ENCODE measurements at places on chromosomes 6 and 20.

- DNase-seq, result no peak
Observed at GRCh38 chr6:8904754-8905153, 469.4 kb upstream of the SLC35B3 start.

DNA sequence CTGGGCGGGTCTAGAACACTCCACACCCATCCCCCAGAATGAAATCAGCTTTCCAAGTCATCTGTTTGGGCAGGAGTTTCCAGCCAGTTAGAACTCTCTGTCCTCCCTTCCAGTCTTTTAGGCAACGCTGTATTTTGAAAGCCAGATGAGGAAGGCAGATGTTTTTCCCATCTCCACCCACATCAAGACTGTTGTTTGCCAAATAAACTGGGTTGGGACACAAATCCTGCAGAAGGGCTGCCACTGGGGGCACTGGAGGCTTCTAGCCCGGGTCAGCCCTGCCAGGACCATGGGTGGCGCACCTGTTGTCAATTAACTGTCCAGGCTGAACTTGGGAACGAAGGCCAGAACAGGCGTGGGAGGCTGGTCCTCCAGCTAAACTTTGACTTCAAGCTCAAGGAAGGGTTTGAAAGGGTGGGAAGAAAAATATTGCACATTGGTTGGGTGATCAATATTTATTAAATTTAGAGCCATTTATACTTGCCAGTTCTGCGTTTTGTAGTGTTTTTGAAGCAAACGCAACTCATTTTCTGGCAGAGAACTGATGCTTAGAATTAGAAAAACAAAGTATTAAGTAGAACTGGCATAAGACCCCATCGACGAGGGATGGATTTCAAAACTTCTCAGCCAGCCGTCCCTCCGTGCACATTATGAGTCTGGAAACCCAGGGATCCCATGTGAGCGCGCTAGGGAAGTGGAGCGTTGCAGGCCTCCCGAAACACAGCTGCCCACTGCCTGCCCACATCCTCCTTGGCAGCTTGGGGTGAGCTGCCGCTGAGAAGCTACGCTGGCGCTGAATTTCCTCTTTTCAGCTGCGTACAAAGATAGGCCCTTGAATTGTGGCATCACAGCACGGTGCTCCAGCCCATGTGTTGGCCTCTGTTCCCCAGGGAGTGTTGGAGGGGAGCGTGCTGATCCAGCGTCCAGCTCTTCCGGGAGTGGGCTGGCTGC lies 297.4 kb downstream of the QKI start:
- peak; percentile 21 for DNase-seq

DNA sequence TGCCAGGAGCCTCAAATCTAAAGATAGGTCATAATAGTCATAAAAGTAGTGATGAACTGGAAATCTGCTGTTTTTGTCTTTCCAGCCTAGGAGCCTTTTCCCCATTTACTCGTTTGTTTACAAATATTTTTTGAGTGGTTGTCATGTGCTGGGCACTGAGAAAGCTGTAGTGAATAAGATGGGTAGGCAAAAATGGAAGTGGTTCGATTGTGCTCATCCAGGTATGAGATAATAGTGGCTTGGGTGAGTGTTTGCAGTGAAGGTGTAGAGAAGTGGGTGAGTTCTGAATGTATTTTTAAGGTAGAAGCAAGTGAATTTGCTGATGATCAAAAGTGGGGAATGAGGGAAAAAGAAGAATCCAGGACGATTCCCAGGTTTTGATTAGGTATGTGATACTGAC lies 53.0 kb downstream of the CARMIL1 start:
- no peak for DNase-seq

- DNase-seq, result no peak
Observed at GRCh38 chr20:11234181-11234580, 560.4 kb upstream of the JAG1 start.

GRCh38 chr6:148720897-148721296 lies 25.9 kb upstream of the UST start:
- DNase-seq, result no peak

- peak; percentile 20 for DNase-seq
Observed at GRCh38 chr6:111381123-111381522, 101.9 kb downstream of the REV3L start.

DNA sequence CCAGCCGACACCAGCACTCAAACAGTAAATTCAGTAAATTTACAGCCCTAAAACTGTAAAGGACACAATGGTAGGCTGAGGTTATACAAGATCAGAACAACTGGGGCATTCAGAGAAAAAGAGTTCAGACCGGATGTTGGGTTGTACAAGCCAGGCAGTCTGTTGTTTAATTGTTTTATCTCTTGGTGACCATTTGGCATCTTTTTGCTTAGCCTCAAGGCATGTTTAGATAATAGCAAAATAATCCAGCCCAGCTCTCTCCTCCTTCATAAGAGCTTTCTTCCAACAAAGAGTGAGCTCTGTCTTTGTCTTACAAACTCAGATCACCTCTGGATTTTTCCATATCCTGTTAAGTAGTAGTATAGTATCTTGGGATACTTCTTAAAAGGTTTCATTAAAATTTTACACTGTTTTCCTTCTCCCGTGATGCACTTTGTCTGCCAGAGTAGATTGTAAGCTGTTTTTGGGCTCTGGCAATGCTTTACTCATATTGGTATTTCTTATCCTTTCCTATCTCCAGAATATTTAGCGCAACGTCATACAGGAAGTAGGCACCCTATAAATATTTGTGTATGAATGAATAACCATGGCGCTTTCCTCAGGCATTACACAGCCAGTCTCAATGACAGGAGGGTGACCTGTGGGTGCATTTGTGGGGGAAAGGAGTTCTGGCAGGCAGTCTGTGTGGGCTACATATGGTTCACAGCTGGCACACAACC lies 35.6 kb upstream of the TRAM2 start:
- DNase-seq, result peak; percentile 77

GRCh38 chr6:136587527-136587926 lies 37.3 kb upstream of the MAP7 start:
- DNase-seq, result peak; percentile 5

DNA sequence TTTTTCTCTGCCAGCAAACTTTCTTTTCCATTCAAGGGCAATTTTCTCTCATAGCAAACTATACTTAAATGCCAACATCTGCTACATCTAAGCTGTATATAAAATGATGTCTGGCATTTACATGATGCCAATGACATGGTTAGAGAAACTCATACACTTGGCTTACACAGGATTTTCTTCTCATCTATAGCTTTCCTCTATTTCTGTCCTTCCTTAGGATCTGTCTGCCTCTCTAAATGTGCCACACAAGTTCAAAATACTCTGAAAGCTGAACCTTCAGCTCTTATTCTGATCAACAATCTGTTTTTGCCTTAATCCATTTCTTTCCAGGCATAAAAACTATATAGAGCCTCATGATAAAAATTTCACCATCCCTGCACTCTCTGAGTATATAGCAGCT lies 290.9 kb upstream of the RNF217 start:
- no peak for DNase-seq

- DNase-seq, result no peak
Observed at GRCh38 chr6:55175078-55176049, 1.0 kb downstream of the HCRTR2 start.

DNA sequence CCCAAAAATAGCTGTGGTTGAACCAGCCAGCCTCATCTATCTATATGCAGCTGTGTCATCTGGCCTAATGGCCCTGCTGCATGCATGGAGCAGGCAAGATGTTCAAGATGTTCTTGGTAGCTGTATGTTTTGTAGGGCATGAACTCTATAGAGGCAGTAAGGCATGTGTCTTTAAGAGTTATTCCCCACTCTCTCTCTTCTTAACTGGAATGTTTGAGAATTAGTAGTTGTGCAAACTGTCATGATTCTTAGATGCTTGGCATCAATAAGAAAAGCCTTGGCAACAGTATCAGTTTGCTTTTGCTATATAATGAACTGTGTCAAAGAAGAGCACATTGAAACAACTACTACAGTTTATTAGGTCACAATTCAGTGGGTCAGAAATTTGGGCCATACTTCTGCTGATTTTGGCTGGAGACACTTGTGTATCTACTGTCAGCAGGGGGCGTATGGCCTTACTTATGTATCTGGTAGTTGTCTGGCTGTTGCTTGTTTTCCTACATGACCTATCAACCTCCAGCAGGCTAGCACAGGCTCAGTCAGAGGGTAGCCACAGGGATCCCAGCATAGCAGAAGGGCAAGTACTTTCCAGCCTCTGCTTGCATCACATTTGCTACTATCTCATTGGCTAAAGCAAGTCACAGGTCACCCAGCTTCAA lies 56.1 kb upstream of the LAMP5 start:
- DNase-seq, result peak; percentile 54

- peak; percentile 90 for DNase-seq
Observed at GRCh38 chr6:54053881-54054391, 57.3 kb upstream of the MLIP start.

GRCh38 chr6:42084889-42085288 lies 34.6 kb downstream of the TAF8 start:
- DNase-seq, result no peak

GRCh38 chr6:88216182-88216581 lies 50.0 kb upstream of the CNR1 start:
- DNase-seq, result no peak

- no peak for DNase-seq
Observed at GRCh38 chr6:163634211-163635171, 220.0 kb downstream of the QKI start.

- no peak for DNase-seq
Observed at GRCh38 chr6:121963826-121964225, 435.6 kb upstream of the HSF2 start.

DNA sequence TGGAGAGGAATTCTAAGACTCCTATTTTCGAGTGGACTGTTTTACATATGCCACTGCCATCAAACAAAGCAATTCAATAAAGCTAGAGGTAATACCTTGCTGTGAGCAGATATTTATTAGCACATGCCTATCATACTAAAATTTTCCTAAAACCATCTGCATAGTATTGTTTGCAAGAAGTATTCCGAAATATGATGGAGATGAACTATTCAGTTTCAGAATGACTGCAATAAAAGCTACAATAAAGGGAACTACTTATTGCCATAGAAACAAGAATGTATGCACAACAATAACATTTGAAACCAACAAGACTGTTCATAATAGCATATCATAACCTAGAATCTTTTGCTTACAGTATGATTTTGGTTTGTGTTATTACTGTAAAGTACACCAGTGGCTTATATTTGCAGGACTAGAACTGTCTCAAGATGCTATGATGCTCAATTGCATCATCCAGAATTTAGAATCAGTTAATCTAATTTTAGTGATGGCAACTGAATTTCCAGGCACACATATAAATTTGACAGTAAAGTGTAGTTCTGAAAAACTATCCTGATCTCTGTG lies 144.3 kb downstream of the GRIK2 start:
- DNase-seq, result peak; percentile 47

All from EH (cell line).